ENCODE measurements at places on chromosomes 11 and 22.
A peak's percentile ranks its signal among the peaks of the same experiment; 100 is the strongest.

- DNase-seq, result peak; percentile 57
These were observed 4.4 kb upstream of the ZNRD2 start for GRCh38 chr11:65565624-65566453.

GRCh38 chr22:38243007-38243765 is 29.6 kb downstream of the TMEM184B start:
- DNase-seq, result no peak

- DNase-seq, result no peak
These were observed 1.3 kb downstream of the LRRC51 start for GRCh38 chr11:72081821-72082453.

DNA sequence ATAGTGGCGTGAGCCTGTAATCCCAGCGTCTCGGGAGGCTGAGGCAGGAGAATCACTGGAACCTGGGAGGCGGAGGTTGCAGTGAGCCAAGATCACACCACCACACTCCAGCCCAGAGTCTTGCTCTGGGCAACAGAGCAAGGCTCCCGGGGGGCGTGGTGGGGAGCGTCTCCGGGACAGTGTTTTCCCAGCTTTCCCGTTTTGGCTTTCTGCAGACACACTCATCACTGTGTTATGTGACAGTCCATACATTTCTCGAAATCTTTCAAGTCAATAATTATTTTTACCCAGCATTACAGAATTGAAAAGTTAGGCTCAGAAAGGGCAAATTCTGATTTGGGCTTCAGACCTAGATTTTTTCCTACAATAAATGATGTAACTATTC is 31.7 kb downstream of the NEAT1 start:
- no peak for DNase-seq

DNA sequence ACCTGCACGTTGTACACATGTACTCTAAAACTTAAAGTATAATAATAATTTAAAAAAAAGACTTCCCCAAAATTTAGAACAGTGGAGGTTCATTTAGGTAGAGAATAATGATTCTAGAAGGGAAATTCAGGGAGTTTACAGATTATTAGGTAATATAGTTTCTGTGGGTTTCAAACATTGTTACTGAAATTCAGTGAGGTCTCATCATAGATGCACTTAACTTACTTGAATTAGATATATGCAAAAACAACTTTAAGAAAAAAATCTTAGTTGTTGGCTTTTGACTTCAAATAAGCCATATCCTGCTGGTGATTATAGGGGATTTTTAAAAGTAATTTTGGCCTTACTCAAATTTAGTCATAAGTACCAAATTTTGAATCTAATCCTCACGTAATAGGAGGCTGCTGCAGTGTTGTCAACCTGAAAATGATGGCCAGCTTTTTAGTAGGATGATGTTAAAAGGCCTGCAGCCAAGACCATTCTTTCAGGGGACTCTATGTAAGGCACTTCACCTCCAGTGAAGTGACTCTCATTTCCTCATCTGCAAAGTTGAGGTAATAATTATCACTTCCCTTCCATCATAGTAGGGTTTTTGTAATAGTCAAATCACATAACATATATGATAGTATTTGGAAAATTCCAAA is 42.5 kb upstream of the KCNA4 start:
- DNase-seq, result no peak

DNA sequence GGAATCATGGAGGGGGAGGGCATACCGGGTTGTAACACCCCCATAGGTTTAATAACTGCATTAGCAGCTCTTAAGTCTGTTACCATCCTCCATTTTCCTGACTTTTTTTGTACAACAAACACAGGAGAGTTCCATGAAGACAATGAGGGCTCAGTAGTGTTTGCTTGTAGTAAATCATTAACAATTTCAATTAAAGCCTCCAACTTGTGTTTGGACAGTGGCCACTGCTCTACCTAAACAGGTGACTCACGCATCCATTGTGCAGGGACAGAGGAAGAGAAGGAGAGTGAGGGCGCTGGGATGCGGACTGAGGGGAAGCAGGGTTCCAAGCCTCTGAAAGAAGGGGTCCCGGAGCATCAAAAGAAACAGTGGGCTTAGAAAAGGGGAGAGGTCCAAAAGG is 21.3 kb upstream of the MTNR1B start:
- DNase-seq, result no peak

- DNase-seq, result no peak
These were observed 27.2 kb downstream of the CERK start for GRCh38 chr22:46710806-46711205.

- no peak for DNase-seq
These were observed 114.9 kb upstream of the NECTIN1 start for GRCh38 chr11:119843877-119844276.

DNA sequence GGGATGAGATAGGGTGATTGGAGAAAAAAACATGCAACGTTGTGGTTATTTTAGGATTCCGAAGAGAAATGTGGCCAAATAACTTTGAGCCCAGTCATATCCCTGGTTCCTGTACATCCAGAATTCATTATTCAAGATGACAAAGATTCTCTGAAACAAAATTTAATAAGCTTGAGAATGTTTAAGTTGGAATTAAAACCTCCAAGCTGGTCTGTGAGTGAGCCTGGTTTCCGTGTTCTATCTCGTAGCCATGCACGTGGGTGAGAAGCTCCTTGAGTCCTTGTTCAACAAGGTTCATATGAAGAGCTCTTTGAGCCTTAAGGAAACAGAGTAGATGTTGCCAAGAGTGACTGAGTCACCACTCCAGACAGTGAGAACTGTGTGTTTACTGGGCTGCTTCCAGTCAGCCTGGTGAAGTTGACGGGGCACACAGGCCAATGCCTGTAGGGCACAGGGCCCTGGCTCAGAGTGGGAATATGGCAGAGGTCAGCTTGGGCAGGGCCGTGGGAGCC is 206.5 kb downstream of the NAV2 start:
- DNase-seq, result no peak

DNA sequence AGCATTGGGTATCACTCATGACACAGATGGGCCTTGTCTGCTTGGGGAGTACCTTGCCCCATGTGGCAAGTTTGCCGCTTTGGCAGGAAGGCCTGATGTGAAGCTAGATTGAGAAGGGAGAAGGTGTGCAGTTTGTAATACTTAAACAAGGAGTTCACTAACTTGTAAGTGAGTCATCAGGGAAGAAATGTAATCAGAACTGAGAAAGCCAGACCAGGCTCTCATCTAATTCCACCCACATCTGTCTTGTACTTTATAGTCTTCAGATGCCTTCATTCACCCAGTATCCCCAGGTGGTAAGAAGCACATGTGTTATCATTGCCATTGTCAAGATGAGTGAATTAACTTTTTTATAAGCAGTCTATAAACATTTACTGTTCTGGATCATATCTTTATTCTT is 116.0 kb upstream of the DDI1 start:
- no peak for DNase-seq

- DNase-seq, result peak; percentile 3
These were observed 516 bp downstream of the NEU3 start for GRCh38 chr11:74989260-74989638.

DNA sequence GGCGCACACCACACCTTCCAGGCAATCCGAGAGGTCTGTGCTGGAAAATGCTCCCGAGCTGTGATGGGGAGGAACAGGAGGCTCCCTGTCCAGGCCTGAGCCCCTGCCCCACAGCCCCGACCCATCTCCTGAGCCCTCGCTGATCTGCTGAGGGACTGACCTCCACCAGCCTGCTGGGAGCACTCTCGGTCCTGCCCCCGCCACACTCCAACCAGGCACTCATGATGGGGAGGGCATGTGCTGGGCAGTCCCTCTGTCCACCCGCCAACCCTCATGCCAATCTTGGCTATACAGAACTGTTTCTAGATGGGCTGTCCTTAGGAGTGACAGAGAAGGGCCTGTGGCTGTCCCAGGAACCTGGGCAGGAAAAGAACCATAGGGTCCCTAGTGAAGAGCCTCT is 70.8 kb downstream of the TRMU start:
- DNase-seq, result no peak

GRCh38 chr11:38156495-38157146 is 1558.6 kb upstream of the RAG2 start:
- no peak for DNase-seq

DNA sequence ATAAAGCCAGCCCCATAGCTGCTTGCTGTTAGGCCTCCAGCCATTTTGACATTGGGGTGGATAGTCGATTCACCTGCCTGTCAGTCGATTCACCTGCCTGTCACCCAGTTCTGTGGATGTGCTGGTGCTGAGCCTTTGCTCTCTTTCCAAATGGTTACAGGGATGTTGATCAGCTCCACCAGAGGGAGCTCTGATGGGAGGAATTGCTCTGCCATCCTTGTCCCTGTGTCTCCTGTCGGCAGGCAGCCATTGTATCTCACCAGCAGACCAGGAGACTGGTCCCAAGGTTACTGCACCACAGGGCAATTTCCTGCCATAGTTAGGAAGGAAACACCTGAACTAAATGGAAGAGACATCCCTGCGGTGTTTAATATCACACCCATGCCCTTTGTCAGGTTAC is 6.1 kb downstream of the MPEG1 start:
- DNase-seq, result peak; percentile 12

GRCh38 chr11:118082880-118083552 is 3.7 kb downstream of the SMIM35 start:
- no peak for DNase-seq

GRCh38 chr11:131760091-131761061 is 390.0 kb downstream of the NTM start:
- DNase-seq, result no peak

DNA sequence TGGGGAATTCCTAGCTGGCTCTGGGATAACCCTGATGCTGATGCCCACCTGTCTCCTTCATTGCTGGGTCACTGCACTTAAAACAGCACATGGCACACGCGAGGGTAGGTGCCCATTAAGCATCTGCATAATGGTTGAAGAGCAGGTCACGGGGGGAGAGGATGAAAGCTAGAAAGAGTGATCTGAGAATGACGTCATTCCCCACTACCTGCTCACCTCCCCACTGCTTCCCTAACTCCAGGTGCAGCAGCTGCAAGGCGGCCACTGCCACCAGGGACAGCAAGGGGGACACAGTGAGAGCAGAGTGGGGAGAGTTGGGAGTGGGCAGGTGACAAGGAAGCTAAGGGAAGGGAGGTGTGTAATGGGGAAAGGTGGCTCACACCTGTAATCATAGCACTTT is 27.0 kb downstream of the ADA2 start:
- no peak for DNase-seq

- DNase-seq, result no peak
These were observed 34.7 kb upstream of the PRR5 start for GRCh38 chr22:44667276-44667675.

- no peak for DNase-seq
These were observed 17.6 kb downstream of the FADS3 start for GRCh38 chr11:61873588-61874376.

GRCh38 chr22:31578171-31578570 is 81.8 kb downstream of the SFI1 start:
- DNase-seq, result no peak

DNA sequence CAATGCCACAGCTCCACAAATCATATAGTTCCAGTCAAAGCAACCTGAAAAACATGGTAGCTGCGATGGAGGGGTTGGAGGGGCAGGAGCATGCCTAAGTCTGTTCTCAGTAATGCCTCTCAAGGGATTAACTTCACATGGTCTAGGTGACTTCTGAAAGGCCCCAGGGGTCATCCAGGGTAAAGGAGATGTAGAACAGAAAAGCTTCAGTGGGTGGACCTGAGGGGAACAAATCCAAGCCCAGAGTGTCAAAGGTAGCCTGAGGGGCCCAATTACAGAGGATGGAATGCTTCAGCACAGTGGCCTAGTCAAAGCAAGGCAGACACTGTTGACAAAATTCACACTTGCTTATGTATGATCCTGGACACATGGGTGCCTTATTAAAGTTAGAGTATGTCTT is 23.3 kb downstream of the OR4D9 start:
- no peak for DNase-seq

DNA sequence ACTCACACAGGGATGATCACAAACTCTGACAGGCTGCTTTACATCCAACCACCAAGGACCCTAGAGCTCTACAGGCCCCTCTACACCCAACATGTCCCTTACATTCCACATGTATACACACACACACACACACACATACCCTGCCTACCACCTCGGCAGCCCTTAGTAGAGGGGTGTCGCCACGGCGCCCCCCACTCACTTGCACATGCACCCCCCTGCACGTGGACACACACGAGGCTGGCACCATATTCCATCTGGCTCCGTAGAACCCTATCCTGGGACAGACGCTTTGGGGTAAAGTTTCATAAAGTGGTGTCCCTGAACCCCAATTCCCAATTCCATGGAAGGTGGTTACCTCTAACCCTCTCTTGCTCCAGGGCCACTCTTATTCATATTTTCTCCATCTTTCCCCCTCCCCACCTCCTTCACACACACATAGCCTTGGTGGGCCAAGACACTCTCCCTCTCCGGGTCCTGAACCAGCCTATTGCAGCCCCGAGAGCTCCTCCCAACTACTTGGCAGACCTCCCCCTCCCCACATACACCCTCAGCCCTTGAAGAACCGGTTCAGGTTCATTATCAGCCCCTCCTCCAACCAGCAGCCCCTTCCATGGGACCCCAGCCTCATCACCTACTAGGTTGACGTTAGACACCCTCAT is 809 bp downstream of the PDE2A start:
- DNase-seq, result no peak

DNA sequence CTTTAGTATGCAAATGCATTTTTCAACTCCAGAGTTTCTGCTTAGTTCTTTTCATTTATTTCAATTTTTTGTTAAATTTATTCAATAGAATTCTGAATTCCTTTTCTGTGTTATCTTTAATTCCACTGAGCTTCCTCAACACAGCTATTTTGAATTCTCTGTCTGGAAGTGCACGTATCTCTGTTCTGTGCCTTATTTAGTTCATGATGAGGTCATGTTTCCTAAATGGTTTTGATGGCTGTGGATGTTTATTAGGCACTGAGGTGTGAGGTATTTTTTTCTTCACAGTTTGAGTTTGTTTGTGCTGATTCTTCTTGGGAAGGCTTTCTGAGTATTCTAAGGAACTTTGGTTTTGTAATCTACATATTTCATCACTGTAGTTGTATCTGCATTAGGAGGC is 2042.8 kb upstream of the RAG2 start:
- no peak for DNase-seq

DNA sequence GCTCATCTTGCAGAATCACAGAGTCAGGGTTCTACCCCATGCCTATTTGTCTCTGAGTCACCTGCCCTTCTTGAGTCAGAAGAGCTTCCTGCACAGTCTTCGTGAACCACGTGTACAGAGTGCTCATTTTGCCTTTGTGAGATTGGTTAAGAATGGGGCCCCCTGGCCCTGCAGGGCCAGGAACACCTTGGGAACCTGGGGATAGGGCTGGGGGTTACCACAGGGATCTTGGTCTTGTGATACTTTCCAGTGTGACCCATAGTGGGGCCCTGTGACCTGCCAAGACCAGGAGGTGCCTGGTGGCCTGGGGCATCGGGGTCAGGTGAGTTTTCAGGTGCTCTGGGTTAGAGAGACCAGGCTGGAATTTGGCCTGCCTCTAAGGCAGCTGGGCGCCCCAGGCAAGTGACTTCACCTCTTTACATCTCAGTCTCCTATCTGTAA is 9.4 kb downstream of the TMPRSS13 start:
- no peak for DNase-seq

DNA sequence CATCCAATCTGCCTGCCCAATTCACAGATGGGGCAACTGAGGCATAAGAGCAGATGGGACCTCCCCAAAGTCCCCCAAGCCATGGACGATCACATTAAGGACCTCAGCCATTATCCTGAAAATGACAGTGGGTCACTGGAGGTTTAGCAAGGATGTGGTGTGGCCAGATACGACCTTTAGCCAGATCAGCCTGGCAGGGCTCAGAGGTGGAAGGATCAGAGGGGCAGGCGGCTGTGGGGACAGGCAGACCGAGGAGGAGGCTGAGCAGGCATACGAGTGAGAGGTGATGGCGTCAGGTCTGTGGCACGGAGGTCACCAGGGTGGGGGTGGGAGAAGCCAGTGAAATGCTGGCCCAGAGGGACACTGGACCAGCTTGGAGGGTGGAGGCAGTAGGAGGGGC is 14.1 kb upstream of the TMPRSS6 start:
- DNase-seq, result no peak

- no peak for DNase-seq
These were observed 105.9 kb upstream of the SLC22A12 start for GRCh38 chr11:64485074-64485473.
